ENCODE measurements at places on chromosomes 12 and 14.
A peak's percentile ranks its signal among the peaks of the same experiment; 100 is the strongest.

DNA sequence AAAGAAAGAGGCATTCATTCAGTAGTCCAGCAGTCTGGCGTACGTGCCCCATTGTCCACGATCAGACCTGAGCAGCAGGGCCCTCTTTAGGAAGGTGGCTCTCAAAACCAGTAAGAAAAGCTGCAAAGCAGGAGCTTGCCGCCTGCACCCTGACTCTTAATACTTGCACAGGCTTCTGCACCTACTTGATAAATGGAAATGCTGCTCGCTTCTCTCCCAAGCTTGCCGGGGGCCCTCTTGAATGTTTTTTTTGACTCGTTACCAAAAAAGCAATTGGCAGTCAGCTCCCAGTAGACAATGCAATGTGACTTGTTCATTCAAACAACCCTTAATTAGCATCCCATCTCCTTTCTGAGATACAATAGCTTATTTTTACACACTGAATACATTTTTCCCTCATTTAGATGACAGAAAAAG, 27.2 kb upstream of the PTPRB start:
- no peak for DNase-seq

DNA sequence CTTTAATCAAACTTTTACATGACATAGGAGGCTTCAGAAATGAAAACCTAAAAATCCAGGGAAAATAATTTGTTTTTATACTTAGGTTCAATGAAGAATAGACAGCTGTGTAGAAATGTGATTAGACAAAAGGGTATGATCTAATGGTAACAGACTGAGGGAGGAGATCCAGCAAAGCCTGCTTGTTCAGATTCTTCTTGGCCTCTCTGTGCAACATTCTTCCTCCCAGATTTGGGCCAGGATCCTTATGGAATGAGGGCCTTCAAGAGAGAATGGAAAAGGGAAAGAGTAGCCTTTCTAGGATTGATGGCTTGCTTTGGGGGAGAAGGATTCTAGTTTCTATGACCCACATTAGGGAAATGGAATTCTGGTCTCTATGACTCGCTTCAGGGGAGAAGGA, 94.5 kb upstream of the G2E3 start:
- no peak for DNase-seq

DNA sequence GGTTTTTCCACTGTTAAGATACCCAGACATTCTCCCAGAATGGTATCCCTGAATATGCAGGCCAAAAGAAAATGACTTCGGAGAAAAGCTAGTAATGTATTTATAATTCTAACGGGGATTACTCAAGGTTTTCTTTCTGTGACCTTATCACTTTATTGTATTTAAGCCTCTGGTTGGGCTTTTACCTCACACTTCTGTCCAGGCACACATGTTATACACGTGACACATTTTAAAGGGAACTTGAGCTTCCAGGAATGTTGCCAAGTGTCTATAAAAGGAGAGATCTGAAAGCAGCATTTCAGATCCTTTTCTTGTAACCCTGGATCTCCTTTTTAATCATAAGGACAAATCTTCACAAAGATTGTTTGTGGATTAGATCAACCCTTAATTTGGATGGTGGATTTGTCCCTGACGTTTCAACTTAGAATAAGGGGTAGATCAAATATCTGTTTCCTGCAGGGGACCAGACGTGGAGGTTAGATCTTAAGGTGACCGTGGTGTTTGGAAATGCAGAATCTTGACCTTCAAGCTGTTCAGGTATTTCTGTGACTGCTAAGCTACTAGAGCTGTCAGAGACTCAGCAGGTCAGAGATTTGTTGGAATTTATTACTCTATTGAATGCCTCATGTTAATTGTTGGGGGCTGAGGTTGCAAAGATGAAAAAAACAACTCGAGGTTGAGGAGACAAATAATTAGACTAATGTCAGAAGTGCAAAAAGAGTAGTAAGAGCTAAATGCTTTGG, 1.5 kb downstream of the CIPC start:
- DNase-seq: peak; percentile 40

DNA sequence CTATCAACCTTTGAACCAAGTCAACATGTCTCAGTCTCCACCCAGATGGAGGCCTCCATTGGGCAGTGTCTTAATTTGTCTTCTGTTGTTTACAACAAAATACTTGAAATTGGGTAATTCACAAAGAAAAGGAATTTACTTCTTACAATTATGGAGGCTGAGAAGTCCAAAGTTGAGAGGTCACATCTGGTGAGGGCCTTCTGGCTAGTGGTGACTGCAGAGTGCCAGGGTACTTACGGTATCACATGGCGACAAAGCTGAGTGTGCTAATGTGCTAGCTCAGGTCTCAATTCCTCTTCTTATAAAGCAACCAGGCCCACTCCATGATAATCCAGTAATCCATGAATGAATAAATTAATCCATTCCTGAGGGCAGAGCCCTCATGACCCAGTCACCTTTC, 4.7 kb downstream of the NID2 start:
- no peak for DNase-seq

- no peak for DNase-seq
Observed at GRCh38 chr12:118238888-118239287, 103.0 kb downstream of the PEBP1 start.

DNA sequence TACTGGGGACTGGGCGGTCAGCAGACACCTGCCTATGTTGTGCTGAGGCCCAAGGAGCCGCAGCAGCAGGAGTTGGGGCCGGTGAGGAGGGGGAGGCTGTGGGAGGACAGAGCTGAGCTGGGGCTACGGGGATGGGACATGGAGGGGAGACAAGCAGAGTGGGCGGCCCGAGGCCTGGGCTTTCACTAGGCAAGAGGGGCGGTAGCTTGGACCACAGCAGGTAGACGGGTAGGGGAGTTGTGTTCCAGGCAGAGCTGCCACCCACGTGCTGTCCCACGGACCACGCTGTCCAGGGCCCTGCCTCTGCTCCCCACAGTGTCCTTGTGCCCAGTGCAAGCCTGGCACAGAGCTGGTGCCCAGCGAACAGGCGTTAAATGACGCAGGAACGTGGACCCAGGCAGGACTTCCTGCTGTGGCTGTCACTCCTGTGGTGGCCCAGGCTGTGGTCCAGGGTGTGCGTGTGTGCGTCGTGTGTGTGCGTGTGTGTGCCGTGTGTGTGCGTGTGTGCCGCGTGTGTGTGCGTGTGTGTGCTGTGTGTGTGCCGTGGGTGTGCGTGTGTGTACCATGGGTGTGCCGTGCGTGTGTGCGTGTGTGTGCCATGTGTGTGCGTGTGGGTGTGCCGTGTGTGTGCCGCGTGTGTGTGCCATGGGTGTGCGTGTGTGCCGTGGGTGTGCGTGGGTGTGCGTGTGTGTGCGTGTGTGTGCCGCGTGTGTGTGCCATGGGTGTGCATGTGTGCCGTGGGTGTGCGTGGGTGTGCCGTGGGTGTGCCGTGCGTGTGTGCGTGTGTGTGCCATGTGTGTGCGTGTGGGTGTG, 6.8 kb downstream of the CEP170B start:
- DNase-seq: no peak

DNA sequence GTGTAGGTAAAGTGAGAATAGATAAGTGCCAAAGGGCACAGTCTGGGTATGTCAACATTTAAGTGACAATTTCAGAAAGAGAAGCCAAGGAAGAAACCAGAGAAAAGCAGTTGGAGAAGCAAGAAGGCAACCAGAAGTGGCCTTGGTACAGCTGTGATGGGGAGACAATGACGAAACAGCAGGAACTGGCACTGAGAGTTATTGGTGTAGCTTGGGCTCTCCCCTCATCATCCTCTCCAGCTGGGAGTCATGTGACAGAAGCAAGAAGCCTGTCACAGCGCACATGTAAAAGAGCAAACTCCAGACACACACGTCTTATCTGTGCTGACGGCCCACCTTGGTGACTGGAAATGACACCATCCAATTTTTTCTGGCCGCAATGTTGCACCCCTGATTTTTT, 203.3 kb upstream of the NUDT4 start:
- no peak for DNase-seq

- no peak for DNase-seq
Observed at GRCh38 chr12:117098361-117099217, 627 bp downstream of the TESC start.

GRCh38 chr14:104161602-104162367, 23.4 kb downstream of the KIF26A start:
- peak; percentile 32 for DNase-seq

GRCh38 chr12:10641735-10642500, 28.5 kb upstream of the MAGOHB start:
- DNase-seq: no peak

GRCh38 chr14:100012478-100013327, 52.5 kb upstream of the EVL start:
- DNase-seq: no peak

DNA sequence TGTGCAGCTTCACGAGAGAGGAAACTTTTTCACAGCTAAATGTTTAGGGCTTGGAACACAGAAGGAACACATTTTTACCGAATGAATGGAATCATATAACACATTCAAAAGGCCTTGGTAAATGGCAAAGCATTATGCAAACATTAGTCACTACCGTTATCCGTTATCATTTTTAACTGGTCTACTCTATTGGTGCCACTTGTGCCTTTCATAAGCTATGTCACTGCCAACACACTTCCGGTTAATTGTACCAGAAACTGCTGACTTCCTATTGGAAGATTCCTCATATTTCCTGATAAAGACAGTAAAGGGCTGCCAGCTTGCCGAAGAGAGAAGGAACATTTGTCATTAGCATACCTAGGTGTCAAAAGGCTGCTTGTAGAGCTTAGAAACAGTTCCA, 169.2 kb downstream of the APAF1 start:
- no peak for DNase-seq

DNA sequence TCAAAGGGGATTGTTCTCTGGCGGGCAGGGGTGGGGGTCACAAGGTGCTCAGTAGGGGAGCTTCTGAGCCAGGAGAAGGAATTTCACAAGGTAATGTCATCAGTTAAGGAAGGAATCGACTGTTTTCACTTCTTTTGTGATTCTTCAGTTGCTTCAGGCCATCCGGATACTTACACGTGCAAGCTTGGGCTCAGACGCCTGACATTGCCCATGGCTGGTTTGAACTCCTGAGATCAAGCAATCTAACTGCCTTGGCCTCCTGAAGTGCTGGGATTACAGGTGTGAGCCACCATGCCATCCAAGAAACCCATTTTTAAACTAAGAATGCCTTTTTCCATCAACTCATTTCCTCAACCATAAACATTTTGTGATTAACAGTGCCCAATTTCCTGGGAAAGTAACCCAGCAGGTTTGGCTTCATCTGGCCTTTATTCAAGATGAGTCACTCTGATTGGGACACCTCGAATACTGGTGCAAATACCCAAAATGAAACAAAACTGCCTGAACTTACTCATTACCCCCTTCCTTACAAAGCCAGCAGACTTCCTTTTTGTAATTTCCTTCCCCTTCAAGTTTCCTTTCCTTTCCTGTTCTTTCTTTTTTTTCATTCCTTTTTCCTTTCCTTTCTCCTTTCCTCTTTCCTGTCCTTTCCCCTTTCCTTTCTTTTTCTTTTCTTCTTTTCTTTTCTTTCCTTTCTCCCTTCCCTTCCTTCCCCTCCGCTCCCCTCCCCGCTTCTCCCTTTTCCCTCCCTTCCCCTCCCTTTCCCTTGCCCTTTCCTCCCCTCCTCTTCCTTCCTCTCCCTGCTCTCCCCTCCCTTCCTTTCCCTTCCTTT, 10.2 kb upstream of the RNASE10 start:
- DNase-seq: no peak

GRCh38 chr14:68780358-68781160, 12.3 kb downstream of the ZFP36L1 start:
- no peak for DNase-seq

GRCh38 chr14:75077794-75078193, 8.4 kb downstream of the ZC2HC1C start:
- DNase-seq: no peak

GRCh38 chr12:14769969-14770495, 33.2 kb downstream of the WBP11 start:
- no peak for DNase-seq

DNA sequence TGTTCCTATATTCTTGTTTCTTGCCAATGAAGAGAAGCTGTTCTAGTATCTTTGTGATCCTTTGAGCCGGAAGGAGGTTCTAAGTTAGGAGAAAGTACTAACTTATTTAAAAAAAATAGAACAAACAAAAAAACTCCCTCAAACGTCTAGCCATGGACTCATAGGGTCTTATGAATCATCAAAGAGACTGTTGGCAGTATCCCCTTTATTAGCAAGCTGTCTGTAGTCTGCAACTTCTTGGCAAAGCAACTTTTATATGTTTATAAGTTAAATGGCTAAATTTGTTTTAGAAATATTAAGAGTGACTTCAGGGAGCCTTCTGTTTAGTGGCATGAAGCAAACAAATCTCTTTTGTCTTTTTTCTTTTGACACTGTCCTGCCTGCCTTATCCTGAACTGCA, 291.9 kb downstream of the FUT8 start:
- DNase-seq: no peak

GRCh38 chr14:59564366-59564765, 12.2 kb downstream of the CCDC175 start:
- DNase-seq: no peak

DNA sequence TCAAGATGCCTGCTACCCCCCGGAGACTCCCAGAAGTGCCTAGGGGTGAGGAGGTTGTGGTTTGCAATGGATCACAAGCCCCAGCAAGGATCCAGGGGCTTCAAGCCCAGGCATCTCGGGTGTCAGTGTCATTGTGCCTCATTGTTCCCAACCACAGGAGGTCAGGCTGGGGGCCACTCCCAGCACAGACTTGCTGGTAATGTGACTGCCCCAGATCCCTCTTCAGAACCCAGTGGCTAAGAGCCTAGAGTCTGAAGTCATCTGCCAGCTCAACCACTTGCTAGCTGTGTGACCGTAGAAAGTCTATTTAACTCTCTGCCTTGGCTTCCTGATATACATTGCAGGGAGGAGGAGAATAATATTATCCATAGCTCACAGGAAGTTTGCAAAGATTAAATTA, 7.7 kb upstream of the ASB2 start:
- no peak for DNase-seq

GRCh38 chr14:54719406-54719805, 152.5 kb downstream of the SAMD4A start:
- DNase-seq: no peak

DNA sequence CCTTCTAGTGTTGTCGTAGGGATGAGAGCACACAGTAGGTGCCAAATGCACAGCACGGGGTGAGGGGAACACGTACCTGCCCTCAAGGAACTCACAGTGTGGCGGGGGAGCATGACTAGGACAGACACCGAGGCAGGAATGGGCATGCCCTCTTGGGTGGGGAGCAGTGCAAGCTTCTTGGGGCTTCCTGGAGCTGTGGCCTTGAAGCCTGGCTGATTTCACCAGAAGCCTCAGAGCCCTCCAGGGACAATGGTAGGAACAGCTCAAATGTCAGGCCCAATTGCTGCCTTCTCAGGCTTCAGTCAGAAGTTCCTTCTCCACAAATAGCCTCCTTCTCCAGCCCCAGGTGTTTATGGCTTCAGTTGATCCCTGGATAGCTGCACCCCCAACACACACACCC, 43.4 kb downstream of the TEAD4 start:
- no peak for DNase-seq
